Stimulated activated CD8-positive, alpha-beta memory T cell treated with anti-CD3 and anti-CD28 coated beads, Interleukin-15, amount 100 ng/mL, for 4 hours (primary cell): ENCODE measurements at places on chromosomes 6 and 20.

GRCh38 chr20:47051936-47052526, 157.4 kb downstream of the EYA2 start:
- no peak for DNase-seq

- no peak for DNase-seq
Measured at GRCh38 chr6:108874470-108875160, 26.4 kb downstream of the ARMC2 start.

DNA sequence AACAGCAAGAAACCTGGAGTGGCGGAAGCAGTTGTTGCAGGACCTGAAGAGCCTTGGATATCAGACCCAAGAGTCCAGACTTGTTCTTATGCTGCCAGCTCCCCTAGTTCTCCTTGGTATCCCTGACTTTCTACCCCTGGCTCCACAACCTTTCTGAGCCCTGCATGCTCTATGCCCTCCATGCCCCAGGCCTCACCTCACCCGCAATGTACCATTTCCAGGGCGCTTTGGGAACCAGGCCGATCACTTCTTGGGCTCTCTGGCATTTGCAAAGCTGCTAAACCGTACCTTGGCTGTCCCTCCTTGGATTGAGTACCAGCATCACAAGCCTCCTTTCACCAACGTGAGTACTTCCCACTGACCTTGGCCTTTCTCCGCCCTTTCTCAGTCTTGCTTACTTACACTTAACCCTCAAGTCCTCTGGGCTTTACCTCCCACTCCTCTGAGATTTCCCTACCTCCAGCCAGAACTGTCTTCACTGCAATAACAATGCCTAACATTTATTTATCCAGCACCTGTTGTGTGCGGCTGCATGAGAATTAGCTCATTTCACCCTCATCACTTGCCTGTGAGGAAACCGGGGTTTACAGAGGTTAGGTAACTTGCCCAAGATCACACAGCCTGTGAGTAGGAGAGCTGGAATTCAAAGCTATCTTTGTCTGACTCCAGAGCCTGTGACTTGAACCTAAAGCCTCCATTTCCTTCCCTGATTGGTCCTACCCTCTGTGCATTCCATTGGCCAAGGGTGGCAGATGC, 2.3 kb downstream of the POFUT1 start:
- no peak for DNase-seq

- DNase-seq, result no peak
Measured at GRCh38 chr20:50343490-50344179, 153.0 kb downstream of the CEBPB start.

DNA sequence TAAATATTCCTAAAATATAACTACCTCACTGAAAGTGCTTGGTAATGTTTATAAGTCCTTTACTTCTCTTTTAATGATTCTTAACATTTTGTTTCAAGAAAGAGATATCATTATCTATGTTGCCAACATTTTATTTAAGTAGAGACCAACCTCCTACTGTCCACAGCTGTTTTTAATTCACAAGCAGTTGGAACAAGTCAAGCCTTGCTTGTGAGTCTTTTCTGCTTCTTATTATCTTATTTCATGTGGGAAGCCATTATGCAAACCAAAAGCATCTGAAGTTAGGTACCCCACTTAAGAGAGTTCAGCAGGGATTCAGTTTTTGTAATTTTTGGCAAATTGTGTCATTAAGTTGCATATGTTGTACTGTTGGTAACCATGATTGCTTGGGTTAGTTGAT, 1714.5 kb downstream of the GRIK2 start:
- DNase-seq, result no peak

DNA sequence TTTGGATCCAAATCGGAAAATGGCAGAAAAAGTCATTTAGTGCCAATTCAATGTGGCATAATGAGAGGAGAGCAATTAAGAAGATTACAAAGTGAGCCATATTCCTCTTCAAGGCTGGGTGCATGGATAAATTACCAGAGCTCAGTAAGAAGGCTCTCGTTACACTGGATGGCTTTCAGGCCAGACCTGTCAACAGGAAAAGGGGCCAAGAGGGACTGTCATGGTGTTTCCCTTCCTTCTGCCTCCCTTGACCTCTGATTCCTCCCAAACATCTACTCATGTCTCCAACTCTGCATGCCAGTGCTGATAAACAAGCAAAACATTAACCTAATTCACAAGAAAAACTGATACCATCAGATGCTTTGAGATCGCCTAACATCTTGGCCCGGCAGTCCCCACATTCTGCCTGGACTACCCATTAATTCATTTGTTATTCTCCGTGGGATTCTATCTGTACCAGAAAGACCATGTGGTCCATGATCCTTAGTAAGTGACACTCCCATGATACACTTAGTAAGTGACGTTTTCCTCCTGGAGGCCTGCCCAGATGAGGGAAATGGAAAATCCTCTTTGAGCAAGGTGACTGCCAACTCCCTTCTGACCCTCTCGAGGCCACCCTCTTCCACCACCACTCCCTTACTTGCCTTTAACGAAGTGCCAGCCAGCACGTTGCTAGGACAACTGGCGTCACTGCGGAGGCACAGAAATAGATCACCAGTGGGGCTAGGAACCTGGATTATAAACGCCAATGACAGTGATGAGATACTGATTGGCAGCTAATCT, 239.2 kb downstream of the GMPR start:
- no peak for DNase-seq

DNA sequence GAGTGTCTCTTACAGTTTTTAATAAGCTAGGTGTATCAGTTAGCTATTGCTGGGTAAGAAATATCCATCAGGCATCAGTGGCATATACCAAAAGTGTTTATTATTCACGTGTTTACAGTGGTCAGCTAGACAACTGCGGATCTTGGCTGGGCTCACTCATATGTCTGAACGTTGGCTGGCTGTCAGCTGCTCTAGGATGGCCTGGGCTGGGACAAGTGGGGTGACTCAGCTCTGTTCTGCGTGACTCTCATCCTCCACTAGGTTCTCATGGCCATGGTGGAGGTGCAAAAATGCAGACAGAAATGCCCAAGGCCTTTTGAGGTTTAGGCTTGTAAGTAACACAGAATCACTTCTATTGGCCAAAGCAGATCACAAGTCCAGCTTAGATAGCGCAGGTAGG, 22.0 kb downstream of the ZNF341 start:
- no peak for DNase-seq

DNA sequence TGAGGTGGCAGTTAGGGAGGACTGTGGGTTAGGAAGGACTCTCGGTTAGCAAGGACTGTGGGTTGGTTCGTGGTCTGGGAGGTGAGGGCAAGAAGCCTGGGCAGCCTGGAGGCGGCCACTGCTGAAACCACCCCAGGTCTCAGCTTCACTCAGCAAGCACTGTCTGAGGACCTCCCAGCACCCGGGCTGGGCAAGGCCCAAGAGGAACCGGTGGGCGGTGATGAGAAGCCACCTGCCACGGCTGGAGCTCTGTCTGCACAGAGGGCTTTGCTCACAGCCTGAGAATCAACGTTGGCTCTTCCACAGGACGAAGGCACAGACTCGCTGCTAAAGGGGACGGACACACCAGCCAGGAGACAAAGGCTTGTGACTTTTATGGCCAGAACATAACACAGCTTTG, 69.3 kb downstream of the DACT2 start:
- DNase-seq, result no peak

GRCh38 chr6:163147994-163148393, 266.5 kb upstream of the QKI start:
- no peak for DNase-seq
